ENCODE measurements at places on chromosomes 5 and 9. TPM values are rescaled to one million over a fixed set of nuclear protein-coding genes. Genes with fewer than 3 reads are reported as not detected.

Gene SSBP2
- 4.9 TPM for total RNA-seq

Gene SLC36A2
- not detected for total RNA-seq

Gene TNFSF15
- 0.32 TPM for total RNA-seq

Gene PLCXD3
- total RNA-seq = 0.19 TPM

Gene GPR107
- 13.9 TPM for total RNA-seq

Gene CDO1
- total RNA-seq = 0.63 TPM

Gene CSF1R
- total RNA-seq = not detected

Data from bladder microvascular endothelial cell (primary cell).